ENCODE measurements at places on chromosomes 3 and 15. TPM values are rescaled to one million over a fixed set of nuclear protein-coding genes. Genes with fewer than 3 reads are reported as not detected.

Gene CCDC13
- 0.22 TPM for total RNA-seq

Gene SLC12A8
- 0.11 TPM for total RNA-seq

Gene LCMT2
- 4.6 TPM for total RNA-seq

Gene LMOD3
- total RNA-seq = not detected

Gene MUC4
- not detected for total RNA-seq

Gene SLC22A13
- total RNA-seq = 0.09 TPM

Gene TMEM158
- 2.0 TPM for total RNA-seq

Gene SLTM
- total RNA-seq = 71.0 TPM

Gene SLC27A2
- total RNA-seq = 1.3 TPM

Gene SCAMP2
- 17.0 TPM for total RNA-seq

Gene KLF15
- 10.7 TPM for total RNA-seq

Gene MLF1
- total RNA-seq = 6.9 TPM

Gene IGSF10
- not detected for total RNA-seq

Gene HDC
- total RNA-seq = not detected

Gene GHSR
- total RNA-seq = not detected

Gene PCSK6
- total RNA-seq = 34.4 TPM

Gene GABRG3
- not detected for total RNA-seq

Gene CPNE9
- total RNA-seq = not detected

Gene SATB1
- total RNA-seq = 3.9 TPM

Gene ARGFX
- not detected for total RNA-seq

Gene ISLR
- total RNA-seq = 0.11 TPM

Gene ZNF80
- total RNA-seq = not detected

Gene FSIP1
- 0.69 TPM for total RNA-seq

Gene CPLX3
- total RNA-seq = not detected

Gene HYAL1
- 7.6 TPM for total RNA-seq

Gene IQGAP1
- 216 TPM for total RNA-seq

Gene CCDC39
- not detected for total RNA-seq

Gene TRPM1
- total RNA-seq = 0.11 TPM

Gene PLSCR2
- total RNA-seq = not detected

Gene HAPLN3
- 102 TPM for total RNA-seq

Gene C3orf52
- 16.8 TPM for total RNA-seq

Gene IMPG2
- 0.69 TPM for total RNA-seq

Gene GCNT3
- not detected for total RNA-seq

Gene FANCD2OS
- total RNA-seq = not detected

Gene ROPN1
- total RNA-seq = not detected

Gene FGF12
- total RNA-seq = 1.4 TPM

Gene MCTP2
- total RNA-seq = 3.1 TPM

Gene ARL6IP5
- 63.1 TPM for total RNA-seq

Gene PLA2G4E
- total RNA-seq = not detected

Gene GADL1
- total RNA-seq = under 0.01 TPM

Gene SEMA3B
- total RNA-seq = 0.54 TPM

Gene TTLL3
- 5.8 TPM for total RNA-seq

Gene LCTL
- 0.43 TPM for total RNA-seq

Gene ZIC1
- total RNA-seq = not detected

Gene CIB2
- 1.2 TPM for total RNA-seq

Gene ACP3
- not detected for total RNA-seq

Gene IREB2
- total RNA-seq = 28.4 TPM

Gene SNUPN
- 14.2 TPM for total RNA-seq

Gene FEZF2
- total RNA-seq = not detected

Gene IQCH
- total RNA-seq = 0.69 TPM

Gene LIPC
- total RNA-seq = 1.1 TPM

Gene TIGIT
- not detected for total RNA-seq

Gene RETNLB
- not detected for total RNA-seq

Gene CHRNA7
- 0.17 TPM for total RNA-seq

Gene DAZL
- not detected for total RNA-seq

Gene FOXB1
- not detected for total RNA-seq

Gene GLDN
- not detected for total RNA-seq

Gene HHATL
- not detected for total RNA-seq

Gene ZIC4
- total RNA-seq = not detected

All from dermis lymphatic vessel endothelial cell (primary cell).